ENCODE measurements at places on chromosomes 7 and 10.

GRCh38 chr7:51589111-51589510 lies 272.5 kb upstream of the COBL start:
- no peak for DNase-seq

- no peak for DNase-seq
Measured at GRCh38 chr10:31897506-31897905, 31.1 kb downstream of the ARHGAP12 start.

DNA sequence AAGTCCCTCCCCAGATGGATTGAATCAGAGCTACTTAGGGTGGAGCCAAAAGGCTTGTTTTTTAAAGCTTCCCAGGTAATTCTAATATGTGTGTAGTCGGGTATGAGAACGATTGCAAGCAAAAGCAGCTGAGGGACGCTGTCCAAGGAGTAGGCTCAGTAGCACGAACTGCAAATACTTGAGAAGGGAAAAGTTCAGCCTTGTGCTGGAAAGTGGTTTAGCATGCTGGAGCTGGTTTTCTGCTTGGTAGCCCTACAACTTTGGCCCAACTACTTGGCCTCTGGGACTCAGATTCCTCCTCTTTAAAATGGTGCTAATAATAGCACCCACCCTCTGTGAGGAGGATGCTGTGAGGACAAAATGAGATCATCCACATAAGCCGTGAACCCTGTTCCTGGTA lies 76.2 kb downstream of the AHR start:
- DNase-seq: no peak

DNA sequence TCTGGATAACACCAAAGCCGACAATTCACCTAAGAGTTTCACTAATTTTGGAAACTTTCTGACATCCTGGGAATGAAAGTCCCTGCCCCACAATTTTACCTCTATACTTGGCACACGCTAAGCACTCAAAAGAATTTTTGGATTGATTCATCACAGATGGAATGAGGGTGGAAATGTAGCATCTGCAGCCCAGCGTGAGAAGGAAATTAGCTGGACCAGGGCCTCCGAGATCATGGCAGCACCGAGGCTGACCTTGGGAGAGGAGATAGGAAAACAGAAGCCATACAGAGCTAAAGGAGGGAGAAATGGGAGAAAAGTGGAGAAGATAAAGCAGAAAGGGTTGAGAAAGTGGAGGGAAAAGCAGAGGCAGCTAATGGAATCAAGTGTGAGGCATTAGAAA lies 606.6 kb upstream of the DPP6 start:
- no peak for DNase-seq

Data from A549 (cell line).